ENCODE measurements at places on chromosomes 7 and 10.

- DNase-seq = no peak
Observed at GRCh38 chr10:125868372-125868975, 12.6 kb downstream of the DHX32 start.

- no peak for DNase-seq
Observed at GRCh38 chr7:123905714-123906113, 19.3 kb upstream of the SPAM1 start.

- DNase-seq = no peak
Observed at GRCh38 chr7:38928506-38928905, 19.5 kb upstream of the VPS41 start.

- DNase-seq = no peak
Observed at GRCh38 chr10:22754296-22754695, 39.9 kb upstream of the PIP4K2A start.

DNA sequence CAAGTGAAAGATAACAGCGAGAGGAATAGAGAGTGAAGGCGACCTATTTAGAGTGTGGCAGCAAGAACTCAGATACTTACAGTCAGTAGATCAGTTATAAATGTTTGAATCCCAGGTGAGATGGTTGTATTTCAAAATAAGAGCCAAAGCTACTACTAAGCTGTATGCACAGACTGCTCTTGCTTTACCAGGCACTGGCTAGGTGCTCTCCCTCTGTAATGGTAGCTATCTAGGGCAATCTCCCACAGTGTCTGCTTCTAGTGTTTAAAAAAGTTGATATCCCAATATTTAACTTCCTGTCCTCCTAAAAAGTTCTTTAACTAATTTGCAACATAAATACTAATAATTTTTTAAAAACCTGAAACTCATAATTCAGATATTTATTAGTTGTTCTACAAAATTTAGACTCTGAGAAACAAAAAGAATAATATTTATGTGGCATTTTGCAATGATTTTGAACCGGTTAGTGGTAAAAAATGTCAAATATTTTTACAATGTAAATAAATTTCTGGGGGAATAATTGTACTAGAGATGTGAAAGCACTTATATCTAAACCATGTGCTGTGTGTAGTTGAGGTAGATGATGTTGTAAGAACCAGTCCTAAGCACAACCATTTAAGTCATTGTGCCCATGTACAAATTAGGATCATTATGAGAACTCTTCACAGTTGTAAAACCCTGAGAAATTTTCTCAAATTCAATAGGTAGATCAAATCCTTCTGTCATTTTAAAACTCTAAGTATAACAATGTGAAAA lies 349.3 kb upstream of the SEMA3D start:
- DNase-seq = no peak

GRCh38 chr7:76395965-76396726 lies 13.4 kb downstream of the SSC4D start:
- DNase-seq = no peak

DNA sequence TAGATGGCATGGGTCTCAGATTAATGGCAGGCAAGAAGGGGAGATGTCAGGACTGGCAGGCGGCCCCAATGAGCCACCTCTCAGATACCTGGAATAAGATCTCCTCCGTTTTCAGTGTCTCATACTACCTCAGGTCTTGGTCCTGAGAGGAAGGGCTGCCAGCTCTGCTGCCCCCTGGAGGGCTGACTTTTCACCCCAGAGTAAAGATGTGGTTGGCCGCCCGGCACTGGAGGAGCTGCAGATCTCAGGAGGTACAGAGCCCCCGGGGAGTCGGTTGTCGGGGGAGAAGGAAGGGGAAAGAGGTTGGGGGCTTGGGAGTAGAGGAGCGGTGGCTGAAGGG lies 642 bp upstream of the COL13A1 start:
- DNase-seq = no peak

DNA sequence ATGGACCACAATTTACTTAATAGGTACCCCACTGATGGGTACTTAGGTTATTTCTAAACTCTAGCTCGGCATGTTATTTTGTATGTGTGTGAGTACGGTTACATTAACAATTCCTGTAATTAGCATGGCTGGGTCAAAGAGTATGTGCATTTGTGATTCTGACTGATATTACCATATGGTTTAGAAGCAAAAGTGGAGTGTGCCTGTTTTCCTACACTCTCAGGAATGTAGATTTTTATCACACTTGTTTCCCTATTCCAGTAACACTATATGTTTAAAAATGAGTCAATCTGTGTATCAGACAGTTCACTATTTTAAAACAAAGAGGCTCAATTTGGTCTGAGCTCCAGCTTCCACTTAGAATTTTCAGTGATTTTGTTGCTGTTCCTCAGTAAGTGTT lies 44.6 kb upstream of the GSDME start:
- DNase-seq = no peak
